AG08396 (cell line): ENCODE measurements at places on chromosomes 1 and 21.

- DNase-seq: no peak
Measured at GRCh38 chr1:67752306-67752705, 67.3 kb downstream of the GADD45A start.

GRCh38 chr21:45335761-45336534 lies 48.3 kb upstream of the POFUT2 start:
- DNase-seq: no peak

DNA sequence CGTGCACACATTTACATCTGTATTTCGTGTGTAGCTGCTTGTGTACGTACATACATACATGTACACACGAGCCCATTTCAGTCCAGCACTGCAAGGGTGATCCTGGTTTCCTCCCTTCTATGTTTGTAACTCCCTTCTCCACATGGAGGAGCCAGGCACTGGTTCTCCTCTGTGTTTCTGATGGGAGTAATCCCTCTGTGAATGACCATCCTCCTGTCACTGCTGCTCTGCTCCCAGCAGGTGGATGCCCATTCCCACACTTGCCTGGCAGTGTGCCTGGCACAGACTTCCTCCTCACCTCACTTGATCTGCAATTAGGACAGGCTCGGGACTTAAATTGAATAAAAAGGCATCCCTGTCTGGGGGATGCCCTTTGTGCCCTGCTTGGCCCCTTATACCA lies 37.1 kb downstream of the TRAPPC10 start:
- no peak for DNase-seq

GRCh38 chr1:165067829-165068228 lies 288.7 kb downstream of the LMX1A start:
- DNase-seq: no peak

- DNase-seq: no peak
Measured at GRCh38 chr1:230455291-230455690, 29.2 kb upstream of the PGBD5 start.

DNA sequence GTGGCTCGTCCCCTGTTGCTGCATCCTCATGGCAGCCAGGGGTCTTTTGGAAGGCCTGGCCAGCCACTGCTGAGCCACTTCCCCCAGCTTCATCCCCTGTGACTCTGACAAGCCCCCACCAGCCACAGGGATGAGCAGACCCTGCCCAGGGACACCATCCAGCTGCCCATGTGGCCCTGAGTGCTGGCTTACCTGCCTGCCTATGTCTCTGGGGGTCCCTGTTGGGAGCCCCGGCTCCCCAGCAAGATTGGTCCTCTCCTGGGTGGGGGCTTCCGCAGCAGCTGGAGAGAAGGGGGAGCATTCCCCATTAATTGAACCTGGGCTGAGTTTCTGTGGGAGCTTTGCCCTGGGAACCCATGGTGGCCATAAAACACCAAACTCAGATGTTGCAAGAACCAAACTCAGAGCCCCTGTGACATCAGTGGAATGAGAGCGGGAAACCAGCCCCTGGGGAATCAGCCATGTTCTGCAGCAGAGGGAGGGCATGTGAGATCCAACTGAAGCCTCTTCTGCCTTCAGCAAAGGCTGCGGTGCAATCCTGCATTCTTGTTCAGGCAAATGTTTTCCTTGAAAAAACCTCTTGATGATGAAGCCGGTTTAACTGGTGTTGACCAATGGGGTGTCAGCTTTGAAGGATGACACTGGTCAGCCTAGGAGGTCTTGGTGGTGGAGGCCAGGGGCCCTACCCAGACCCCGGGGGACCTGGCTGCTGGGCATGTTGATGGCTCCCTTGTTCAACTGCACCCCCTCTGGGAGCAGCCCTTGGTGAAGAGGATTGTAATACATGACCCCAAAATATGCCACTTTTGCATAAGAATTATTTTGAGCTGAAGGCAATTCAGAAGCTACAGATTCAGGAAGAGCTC lies 28.3 kb upstream of the COL18A1 start:
- DNase-seq: no peak

DNA sequence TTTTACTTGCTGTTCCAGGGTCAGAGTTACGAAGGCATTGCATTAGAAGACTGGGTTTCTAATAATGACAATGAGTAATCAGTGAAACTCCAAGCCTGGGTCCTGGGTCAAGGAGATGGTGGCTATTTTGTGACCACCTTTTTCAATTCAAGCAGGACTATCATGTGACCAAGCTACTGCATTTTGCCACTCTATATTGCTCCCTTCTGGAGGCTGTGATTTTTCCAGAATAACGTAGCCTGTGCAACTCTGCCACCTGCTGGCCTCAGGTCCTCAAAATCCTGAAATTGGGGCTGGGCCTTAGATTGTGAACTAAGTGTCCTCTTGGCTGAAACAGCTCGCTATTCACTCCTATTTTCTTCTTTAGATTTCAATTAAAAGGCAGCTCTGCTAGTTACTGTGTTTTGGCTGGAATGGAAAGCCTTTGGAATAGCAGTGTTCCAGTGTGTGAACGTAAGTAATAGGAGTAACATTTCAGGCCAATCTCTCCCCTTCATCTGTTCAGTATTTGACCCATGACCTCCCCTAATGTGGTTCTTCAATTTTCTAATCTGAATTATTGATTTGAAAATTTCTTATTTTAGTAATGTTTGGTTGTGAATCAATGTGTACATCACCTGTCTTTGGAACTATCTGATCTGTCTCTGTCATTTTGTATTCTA lies 52.9 kb upstream of the CD46 start:
- DNase-seq: peak; percentile 27

GRCh38 chr1:160621633-160622413 lies 25.0 kb downstream of the SLAMF1 start:
- DNase-seq: no peak

DNA sequence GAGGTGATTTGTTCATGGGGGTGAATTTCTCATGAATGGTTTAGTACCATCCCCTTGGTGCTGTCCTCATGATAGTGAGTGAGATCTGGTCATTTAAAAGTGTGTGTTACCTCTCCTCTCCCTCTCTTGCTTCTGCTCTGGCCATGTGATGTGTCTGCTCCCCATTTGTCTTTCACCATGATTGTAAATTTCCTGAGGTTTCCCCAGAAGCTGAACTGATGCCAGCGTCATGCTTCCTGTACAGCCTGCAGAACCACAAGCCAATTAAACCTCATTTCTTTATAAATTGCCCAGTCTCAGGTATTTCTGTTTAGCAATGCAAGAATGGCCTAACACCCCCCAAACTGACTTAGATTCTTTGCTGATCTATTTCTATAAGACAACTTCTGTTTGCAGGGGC lies 249.4 kb upstream of the B3GALT2 start:
- DNase-seq: no peak

DNA sequence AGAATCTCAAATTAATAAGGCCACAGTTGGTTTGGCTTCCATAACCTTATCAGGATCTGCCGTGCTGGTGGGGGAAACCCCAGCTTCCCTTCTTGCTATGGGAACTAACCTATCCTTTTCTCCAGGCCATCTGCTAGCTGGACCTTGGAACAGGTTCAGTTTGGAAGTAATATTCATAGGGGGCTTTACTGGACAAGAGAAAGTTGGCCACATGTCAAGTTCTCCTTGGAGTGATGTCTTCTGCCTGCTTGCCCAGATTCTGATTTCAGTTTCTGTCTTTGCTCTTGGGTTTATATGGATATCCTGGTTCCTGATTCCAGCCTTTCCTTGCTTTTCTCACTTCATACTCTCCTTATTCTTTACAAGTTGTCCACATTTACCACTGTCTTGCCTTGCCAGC lies 279.6 kb downstream of the ASTN1 start:
- no peak for DNase-seq

DNA sequence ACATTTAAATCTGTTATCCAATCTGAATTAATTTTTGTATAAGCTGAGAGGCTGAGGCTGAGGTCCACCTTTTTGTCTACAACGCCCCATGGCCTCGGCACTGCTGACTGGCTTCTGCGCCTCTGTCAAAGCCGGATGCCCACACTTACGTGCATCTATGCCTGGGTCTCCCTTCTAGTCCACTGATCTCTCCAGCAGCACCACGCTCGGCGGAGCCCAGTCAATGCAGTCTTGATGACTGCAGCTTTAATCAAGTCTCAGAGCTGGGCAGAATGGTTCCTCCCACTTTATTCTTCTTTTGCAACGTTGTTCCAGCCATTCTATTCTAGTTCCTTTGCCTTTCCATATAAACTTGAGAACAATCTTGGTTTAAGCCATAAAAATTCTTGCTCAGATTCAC lies 9.4 kb downstream of the PRDM15 start:
- DNase-seq: no peak

DNA sequence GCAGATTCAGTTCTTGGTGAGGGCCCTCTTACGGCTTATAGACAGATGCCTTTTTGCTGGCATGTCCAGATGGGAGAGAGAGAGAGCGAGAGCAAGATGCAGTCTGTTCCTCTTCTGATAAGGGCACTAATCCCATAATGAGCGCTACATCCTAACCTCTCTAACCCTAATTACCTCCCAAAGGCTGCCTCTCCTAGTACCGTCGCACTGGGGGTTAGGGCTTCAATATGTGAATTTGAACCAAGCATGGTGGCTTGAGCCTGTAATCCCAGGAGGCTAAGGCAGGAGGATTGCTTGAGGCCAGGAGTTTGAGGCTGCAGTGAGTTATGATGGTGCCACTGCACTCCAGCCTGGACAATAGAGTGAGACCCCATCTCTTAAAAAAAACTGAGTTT lies 10.5 kb upstream of the SDE2 start:
- DNase-seq: no peak

- DNase-seq: no peak
Measured at GRCh38 chr1:209547626-209548025, 35.9 kb upstream of the CAMK1G start.

DNA sequence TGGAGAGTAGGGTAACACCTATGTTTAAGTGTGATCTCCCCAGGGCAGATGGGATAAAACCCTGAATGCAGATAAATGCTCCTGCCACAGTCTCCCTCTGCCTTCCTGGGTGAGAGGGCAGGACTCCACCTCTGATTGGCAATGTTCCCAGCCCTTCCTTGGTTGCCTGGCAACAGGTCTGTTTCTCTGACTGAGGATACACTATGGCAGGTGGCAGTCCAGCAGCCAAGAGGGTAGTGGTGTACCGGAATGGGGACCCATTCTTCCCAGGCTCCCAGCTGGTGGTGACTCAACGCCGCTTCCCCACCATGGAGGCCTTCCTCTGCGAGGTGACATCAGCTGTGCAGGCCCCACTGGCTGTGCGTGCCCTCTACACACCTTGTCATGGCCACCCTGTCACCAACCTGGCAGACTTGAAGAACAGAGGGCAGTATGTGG lies at the start of gene DCDC2B:
Gene DCDC2B (plus strand): TSS at position 199 of the 438 bp plus-strand sequence. CDS start 5 bp downstream, at position 204.
- no peak for DNase-seq

GRCh38 chr21:35096959-35097358 lies 47.9 kb upstream of the RUNX1 start:
- no peak for DNase-seq

GRCh38 chr21:26194326-26194725 lies 23.8 kb upstream of the APP start:
- no peak for DNase-seq

DNA sequence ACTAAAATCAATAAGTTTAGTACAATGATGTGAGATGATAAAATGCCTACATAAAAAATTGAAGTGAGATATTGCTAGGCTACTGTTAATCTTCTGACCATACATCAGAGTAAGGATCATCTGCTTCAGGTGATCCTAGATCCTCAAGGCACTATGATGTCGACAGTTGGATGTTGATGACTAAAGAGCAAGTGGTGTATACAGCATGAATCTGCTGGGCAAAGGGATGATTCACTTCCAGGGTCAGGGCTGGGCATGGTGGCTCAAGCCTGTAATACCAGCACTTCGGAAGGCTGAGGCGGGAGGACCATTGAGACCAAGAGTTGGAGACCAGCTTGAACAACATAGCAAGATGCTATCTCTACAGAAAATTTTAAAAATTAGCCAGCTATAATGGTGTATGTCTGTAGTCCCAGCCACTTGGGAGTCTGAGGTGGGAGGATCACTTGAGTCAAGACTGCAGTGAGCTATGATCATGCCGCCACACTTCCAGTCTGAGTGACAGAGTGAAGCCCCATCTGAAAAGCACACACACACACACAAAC lies 24.6 kb downstream of the NUF2 start:
- no peak for DNase-seq

DNA sequence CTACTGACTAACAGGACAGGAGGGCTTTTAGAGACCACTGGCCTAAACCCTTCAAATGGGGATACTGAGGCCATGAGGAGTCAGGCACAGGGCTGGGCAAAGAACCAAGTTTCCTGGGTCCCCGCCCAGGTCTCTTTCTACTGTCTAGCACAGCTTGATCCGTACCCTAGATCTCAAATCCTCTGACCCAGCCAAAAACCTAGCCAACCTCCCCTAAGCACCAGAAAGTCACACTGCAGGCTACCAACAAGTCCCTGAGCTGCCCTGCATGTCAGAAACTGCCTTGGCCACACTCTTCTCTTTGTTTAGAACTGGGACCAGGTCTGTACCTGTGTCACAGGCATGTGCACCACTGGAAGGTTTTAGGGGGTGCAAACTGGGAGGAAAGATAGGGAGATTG lies 33.6 kb downstream of the AHDC1 start:
- no peak for DNase-seq

- DNase-seq: no peak
Measured at GRCh38 chr1:91707114-91707889, 178.6 kb downstream of the TGFBR3 start.

DNA sequence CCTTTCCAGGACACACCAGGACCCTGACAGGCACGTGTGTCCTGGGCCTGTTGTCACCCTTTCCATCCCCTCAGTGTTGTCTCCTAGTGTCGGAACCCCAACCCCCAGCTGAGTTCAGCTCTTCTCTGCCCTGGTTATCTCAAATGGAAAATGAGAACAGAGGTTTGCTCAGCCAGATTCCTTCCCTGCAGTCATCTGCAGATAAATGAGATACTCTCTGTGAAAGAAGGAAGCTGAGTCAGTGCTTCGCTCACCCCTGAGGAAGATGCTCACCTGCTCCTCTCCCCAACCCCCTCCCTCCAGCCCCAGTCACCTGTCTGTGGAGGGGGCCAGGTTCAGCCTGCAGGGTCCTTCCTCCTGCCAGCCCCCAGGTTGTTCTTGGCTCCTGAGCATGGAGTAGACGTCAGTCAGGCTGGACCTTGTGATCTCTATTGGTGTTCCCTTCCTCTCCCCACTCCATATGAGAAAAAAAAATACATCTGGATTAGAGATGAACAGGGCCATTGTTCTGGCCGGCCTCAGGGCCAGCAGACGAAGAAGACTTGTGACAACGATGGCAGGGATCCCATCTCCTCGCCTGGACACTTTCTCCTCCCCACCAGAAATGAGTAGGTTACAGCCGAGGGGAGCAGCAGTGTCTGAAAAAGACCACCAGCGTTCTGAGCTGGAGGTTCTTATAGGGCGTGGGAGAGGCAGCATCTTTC lies 20.9 kb downstream of the PHGDH start:
- no peak for DNase-seq

GRCh38 chr1:164562947-164563520 lies 4.0 kb downstream of the PBX1 start:
- no peak for DNase-seq
